Glutamatergic neuron (in vitro differentiated cells): ENCODE measurements at places on chromosomes 11 and 22. TPM values are rescaled to one million over a fixed set of nuclear protein-coding genes. Genes with fewer than 3 reads are reported as not detected.

Gene TLCD5
- 15.8 TPM for total RNA-seq

Gene RNASEH2C
- 42.9 TPM for total RNA-seq

- DNase-seq, result no peak
Observed at GRCh38 chr11:575313-575995, 816 bp upstream of the PHRF1 start.

GRCh38 chr11:94664346-94664745 is 97.2 kb downstream of the PIWIL4 start:
- DNase-seq, result no peak

DNA sequence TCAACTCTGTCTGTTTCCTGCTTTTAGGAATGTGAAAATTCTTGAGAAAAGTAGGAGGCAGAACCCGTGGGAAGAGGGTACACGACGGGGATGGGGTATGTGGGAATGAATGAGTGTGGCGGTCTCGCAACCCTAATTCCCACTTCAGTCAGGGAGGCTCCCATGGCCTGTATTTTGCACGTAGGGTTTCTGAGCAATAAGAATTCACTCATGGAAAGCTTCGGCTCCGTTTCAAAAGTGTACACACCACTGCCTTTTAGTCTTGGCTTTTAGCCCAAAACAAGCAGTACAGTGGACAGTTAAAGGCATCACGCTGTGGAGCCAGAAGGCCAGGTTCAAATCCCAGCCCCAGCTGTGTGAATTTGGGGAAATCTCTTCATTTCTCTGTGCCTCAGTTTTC is 116.7 kb downstream of the MN1 start:
- no peak for DNase-seq

DNA sequence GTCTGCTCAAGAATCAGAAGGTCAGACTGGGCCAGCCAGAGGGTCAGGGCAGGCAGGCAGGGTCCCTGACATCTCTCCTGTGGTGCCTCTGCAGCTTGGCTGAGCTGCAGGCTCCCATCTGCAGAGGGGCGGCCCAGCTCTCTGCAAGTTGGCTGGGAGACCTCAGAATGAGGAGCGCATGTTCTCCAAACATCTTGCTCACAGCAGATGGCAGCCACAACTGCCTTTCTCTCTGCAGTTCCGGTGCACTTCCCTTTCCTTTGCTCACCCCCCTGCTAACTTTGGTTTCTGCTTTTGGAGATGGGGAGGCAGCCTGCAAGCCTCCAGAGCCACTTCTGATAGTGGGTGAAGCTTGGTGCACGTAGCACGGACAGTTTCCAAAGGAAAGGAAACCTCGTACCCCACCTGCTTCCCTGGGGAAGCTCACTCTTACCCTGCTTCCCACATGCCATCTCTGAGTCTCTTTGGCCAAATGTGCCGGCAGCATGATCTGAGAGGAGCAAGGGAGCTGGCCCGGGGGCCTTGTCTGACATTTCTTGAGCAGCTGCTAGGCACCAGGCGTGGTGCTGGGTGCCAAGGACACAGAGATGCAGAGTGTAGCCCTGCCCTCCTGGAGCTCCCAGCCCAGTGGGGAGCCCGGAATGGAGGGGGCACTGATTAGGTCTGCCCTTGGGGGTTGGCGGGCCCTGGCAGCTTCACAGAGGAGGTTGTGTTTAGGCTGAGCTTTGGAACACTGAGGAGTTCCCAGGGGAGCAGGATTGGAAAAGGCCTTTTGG is 18.2 kb downstream of the DAGLA start:
- DNase-seq, result no peak
